Stimulated activated CD4-positive, alpha-beta T cell treated with anti-CD3 and anti-CD28 coated beads, Interleukin-4, amount 100 ng/mL, for 24 hours (primary cell): ENCODE measurements at places on chromosomes 1 and 21.
A peak's percentile ranks its signal among the peaks of the same experiment; 100 is the strongest.

DNA sequence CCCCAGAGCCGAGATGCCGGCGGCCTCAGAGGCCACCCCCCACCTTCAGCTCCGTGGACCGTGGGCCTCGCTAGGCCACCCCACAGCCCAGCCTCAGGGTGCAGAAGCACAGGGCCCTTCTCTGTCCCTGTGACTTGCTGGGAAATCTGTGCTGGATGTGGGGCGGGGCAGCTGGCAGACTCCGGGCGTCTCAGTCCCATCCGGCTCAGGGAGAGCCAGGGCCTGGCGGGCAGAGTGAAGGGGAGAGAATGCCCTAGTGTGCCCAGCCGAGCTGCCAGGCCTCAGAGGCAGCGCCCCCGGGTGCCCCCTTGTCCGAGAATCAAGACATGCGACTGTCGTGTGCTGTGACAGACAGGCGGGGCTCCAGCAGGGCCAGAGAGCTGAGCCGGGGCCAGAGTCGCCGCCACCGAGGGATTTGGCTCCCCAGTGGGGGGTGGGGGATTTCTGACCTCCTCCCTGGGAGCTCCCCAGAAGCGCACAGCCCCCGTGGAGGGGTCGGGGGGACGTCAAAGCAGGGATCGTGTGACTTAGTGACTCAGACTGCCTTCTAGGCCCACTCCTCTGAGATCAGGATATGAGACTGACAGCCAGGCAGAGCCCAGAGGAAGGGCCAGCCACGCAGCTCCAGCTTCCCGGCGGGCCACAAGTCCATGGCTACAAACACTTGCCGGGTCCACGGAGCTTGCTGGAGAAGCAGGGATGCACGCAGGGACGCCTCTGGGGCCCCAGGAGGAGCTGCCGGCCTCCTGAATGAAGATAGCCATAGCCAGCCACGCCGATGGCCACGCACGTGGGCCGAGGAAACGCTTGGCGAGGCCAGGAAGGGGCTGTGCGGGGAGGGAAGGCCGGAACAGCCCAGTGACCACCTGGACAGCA, 11.9 kb downstream of the COL6A1 start:
- DNase-seq = no peak

DNA sequence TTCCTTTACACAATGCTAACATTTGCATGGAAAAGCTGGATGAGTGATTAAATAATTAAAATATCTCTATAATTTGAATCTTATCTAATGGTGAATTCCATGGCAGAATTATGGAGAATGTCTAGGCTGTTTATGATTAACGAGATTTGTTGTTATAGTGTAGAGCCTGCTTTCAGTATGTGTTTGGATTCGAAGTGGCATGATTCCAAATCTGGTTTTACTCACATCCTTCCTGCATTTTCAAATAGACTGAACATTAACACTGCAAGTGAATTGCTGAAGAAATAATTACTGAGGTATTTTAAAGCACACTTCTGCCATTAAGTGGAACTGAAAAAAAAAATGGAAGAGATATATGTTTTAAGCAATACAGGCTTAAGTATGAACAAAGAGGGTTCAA, 5.1 kb upstream of the NEK7 start:
- DNase-seq = no peak

- DNase-seq = no peak
Observed at GRCh38 chr1:204760350-204760749, 74.8 kb upstream of the LRRN2 start.

- DNase-seq = no peak
Observed at GRCh38 chr1:54884135-54884586, 2.8 kb downstream of the DHCR24 start.

DNA sequence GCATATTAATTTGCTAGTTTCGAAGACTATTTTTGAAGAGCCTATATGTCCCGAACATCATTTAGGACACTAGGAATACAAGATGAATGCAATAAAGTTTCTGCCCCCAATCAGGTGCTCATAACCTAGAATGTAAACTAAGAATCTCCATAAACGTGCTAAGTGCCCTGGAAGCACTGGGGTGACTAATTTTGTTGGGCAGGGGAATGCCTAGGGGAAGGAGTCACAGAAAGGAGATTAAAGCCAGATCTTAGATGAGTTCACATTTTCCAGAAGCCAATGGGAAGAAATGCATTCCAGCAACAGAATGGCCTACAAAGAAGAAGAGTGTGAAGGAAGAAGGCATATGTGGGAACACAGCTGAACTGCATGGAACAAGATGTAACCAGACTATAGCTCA, 19.5 kb downstream of the SCYL3 start:
- DNase-seq = no peak

GRCh38 chr1:44733365-44733764, 2.4 kb upstream of the RNU5D-1 start:
- DNase-seq = no peak

- DNase-seq = no peak
Observed at GRCh38 chr1:207039380-207040180, 7.0 kb upstream of the C1orf116 start.

DNA sequence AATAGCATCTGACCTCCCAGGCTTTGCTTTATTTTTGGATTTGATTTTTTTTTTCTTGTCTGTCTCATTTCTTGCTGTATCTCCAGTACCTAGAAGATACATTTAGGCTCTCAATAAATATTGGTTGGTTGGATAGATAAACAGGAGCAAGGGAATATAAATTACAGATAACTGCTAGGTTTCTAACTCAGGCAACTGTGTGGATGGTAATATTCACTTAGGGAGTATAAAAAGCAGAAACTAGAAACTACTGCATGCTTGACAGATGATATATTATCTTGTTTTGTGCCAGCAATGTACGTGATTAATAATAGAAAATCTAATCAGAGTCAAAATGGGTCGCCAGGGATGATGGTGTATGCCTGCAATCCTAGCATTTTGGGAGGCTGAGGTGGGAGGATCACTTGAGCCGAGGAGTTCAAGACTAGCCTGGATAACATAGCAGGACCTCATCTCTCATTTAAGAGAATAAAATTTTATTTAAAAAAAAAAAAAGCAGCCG, 31.0 kb upstream of the TARS2 start:
- DNase-seq = no peak

DNA sequence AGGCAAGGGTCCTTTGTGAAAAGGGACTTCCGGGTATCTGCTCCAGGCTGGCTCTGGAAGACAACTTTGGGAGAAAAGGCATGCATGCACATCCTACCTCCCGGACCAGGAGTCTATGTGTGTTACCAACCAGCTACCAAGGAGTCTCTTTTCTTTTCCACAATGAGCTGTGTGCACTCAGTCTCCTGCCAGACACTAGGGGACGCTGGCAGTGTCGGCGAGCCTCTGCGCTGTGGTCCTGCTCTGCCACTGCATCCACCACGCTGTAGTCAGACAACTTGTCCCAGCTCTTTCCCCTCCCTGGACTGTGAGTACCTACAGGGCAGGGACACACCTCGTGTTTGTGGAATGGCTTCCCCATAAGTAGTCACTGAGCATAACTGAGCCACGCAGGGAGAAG, 5.1 kb upstream of the SSR2 start:
- DNase-seq = peak; percentile 18

DNA sequence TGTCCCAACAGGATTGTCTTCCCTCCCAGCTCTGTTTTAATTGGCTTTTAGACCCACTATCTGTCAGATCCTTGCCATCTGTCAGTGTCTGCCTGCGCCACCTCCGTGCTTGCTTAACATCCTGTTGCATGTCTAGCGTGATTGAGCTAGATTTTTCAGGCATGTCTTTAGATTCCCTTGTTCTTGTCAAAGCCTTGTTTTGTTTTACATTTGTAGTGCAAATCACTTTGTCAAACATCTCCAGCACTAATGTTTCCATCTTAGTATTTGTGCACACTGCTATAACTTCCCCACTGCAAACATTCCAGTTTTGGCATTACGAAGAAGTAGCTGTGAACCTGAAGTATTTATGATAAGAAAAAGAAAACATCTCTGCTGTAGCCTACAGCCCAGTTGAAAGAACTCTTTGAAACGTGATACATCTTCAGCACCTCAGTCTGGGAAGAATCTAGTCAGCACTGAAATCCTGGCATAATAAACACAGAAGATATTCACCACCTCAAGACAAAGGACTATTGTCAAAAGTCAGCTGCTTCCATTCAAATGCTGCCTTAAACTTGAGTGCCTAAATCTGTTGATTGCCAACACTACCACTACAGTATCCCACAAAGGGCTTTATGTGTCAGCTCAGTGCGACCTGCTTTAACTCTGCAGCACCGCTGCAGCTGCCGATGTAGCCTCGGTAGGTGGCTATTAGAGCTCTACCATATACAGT, 105.0 kb downstream of the FNBP1L start:
- DNase-seq = no peak

DNA sequence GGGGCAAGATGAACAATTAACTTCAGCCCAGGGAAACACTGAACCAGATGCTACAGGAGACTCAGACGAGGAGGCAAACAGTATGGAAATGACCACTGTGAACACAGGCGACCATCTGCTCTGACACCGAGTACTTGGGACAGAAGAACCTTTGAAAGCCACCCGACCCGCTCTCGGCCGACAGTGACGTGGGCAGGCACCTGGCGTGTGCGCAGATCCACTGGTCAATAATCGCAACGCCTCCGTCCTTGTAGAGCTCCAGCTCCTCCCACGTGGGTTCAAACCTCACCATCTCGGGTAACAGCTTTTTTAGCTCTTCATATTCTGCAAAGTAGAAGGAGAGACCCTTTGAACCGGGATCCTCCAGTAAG, 20.3 kb downstream of the POFUT2 start:
- no peak for DNase-seq

GRCh38 chr1:101235696-101236515, 913 bp upstream of the S1PR1 start:
- peak; percentile 77 for DNase-seq

- no peak for DNase-seq
Observed at GRCh38 chr1:65393928-65394327, 26.5 kb upstream of the LEPR start.

DNA sequence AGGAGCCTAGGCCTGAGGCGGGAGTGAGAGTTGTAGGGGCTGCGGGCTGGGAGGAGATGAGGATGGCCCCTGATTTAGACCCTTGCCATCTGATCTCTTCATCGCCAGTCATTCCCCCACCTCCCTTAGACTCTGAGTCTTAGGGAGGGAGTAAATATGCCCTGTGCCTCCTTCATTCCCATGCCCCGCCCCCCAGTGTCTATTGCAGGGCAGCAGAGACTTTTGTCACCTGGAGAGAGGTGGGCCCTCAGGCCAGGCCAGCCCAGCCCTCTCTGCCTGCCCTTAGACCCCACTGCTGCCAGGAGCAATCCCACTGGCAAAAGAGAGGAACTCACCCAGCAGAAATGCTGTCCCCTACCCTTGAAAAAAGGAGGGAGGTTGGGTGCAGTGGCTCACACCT, 3.2 kb upstream of the MFAP2 start:
- DNase-seq = no peak

DNA sequence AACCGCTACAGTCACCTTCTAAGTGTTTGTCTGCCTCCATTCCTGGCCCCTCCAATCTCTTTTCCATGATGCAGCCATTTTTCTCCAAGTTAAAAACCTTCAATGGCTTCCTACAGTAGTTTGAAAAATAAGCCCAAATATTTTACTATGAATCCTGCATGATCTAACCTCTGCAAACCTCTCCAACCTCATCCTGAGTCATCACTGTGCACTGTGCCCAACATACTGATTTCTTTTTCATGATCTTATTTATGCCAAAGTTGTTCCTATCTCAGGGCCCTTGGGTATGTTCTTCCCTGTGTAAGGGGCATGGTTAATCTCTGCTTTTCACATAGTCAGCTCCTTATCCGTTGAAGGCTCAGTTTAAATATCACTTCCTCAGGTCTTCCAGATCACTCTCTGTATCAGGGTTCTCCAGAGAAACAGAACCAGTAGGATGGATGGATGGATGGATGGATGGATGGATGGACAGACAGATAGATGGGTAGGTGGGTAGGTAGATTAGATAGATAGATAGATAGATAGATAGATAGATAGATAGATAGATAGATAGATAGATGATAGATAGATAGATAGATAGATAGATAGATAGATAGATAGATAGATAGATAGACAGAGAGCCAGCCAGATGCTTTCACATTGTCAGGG, 18.1 kb upstream of the PTPN14 start:
- DNase-seq = no peak

DNA sequence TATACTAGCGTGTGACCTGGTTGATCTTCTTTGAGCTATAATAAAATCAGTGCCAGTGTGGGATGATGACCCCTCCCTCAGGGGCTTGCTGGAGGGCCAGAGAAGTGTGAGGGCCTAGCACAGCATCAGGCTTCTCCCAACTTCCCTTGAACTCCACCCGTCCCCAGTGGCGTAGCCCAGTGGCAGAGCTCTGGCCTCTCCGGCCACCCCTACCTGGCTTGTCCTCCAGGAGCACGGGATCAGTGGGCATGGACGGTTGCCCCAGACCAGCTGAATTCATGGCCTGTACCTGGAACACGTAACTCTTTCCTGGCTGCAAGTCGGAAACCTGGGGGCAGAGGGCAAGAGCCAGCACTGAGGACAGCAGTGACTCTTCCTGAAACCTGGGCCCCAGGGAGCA, 36.0 kb downstream of the MYOM3 start:
- no peak for DNase-seq

GRCh38 chr1:26278724-26279455, 996 bp upstream of the SH3BGRL3 start:
- DNase-seq = peak; percentile 68

GRCh38 chr1:228930479-228930957, 195.2 kb downstream of the RHOU start:
- no peak for DNase-seq

DNA sequence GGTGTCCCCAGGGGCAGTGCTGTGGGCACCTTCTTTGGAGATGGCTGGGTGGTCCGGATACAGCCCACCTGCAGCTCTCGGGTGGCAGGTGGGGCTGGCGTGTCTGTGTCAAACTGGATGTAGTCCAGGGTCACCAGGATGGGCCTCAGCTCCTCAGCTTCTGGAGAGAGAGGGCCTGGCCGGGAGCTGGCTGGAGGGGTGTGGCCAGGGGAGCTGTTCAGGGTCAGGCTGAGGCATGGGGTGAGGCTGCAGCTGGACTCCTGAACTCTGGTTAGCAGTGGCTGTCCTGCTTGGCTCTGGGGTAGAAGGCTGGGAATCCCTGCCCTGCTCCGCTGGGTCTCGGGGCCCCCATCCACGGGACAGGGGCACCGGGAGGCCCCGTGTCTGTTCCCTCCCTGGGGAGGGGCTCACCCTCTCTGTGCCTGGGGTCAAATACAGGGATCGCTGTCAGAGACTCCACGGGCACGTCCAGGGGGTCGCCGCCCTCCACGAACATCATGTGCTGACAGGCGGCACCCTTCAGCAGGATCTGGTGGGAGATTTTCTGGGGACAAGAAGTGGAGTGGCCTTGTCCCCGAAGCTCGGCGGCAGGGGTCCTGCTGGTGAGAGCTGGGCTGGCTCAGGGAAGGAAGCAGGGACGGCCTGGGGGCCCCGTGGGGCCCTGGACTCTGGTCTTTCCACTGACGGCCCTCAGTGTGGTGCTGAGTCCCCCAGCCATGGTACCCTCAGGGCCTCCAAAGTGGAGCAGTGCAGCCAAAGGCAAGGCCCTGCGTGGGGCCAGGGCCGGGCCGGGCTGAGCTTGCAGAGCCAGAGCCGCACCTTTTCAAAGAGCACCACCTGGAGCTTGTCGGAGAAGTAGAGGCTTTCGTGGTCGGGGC, 4.1 kb upstream of the TMEM52 start:
- no peak for DNase-seq

DNA sequence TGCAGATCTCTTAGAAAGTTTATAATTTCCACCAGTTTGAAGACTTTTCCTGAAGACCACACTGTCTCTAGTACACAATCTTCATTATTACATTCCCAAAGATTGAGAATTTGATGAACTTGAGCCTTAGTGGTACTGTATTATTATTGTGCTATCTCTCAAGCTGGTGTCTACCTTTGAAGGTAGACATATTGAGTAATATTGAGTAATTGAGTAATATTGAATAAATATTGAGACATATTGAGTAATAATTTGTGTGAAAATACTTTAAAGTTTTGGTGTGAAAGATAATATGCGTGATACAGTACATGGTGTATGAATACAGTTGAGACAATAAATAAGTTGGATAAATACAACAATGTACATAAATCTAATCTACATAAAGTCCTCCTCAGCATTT, 613.1 kb upstream of the ADGRL2 start:
- no peak for DNase-seq
